ENCODE measurements at places on chromosomes 13 and 19. TPM values are rescaled to one million over a fixed set of nuclear protein-coding genes. Genes with fewer than 3 reads are reported as not detected.

Gene CYP4F2
- not detected for total RNA-seq

Gene COX7A1
- total RNA-seq = 20.5 TPM

Gene LILRB3
- 5.1 TPM for total RNA-seq

Gene CD320
- total RNA-seq = 15.5 TPM

DNA sequence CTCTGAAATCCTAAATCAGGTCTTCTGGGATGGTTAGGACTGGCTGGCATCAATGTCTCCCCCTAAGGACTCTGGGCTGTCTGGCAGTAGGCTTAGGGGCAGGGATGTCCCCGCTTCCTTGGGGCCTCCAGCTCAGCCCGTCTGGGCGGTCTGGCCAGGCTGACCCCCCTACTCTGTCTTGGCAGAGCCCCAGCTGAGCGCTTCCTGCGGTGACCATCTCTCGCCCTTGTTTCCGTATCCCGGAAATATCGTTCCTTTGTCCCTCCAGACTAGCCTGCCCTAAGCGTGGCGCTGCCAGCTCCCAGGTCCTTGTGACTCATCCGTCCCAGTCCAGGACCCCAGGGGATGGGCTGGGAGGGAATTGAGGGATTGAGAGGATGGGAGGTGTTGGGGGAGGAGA lies 11.3 kb downstream of the GTPBP3 start:
- DNase-seq = no peak
- no peak overlapping the region for H3K4me3 ChIP-seq

All from spinal cord (tissue), 10 donors.